ENCODE measurements at places on chromosomes 16 and 17. TPM values are rescaled to one million over a fixed set of nuclear protein-coding genes. Genes with fewer than 3 reads are reported as not detected.

MYH2 gene
- not detected for total RNA-seq

ESRP2 gene
- total RNA-seq: 4.1 TPM

IL34 gene
- total RNA-seq: 7.3 TPM

TLCD1 gene
- total RNA-seq: 0.85 TPM

C16orf54 gene
- total RNA-seq: not detected

G6PC1 gene
- total RNA-seq: not detected

PLA2G10 gene
- not detected for total RNA-seq

KCNAB3 gene
- 0.68 TPM for total RNA-seq

DNA sequence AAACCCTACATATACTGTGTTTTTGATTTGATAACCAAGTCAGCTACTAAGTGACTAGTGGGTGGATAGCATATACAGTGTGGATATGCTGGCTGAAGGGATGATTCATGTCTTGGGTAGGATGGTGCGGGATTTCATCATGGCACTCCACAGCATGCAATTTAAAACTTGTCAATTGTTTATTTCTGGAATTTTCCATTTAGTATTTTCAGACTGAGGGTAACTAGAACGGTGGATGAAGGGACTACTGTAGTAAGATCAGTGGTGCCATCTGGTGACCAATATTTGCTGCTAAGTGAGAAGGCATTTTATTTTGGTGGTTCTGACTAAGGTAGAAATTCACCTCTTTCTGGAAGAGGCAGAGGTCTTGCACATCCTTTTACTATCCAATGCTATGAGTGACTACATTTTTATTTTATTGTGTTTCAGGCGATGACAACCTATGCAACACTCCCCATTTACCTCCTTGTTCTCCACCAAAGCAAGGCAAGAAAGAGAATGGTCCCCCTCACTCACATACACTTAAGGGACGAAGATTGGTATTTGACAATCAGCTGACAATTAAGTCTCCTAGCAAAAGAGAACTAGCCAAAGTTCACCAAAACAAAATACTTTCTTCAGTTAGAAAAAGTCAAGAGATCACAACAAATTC, 3.1 kb downstream of the CDC6 start:
- peak; percentile 92 for DNase-seq

DNA sequence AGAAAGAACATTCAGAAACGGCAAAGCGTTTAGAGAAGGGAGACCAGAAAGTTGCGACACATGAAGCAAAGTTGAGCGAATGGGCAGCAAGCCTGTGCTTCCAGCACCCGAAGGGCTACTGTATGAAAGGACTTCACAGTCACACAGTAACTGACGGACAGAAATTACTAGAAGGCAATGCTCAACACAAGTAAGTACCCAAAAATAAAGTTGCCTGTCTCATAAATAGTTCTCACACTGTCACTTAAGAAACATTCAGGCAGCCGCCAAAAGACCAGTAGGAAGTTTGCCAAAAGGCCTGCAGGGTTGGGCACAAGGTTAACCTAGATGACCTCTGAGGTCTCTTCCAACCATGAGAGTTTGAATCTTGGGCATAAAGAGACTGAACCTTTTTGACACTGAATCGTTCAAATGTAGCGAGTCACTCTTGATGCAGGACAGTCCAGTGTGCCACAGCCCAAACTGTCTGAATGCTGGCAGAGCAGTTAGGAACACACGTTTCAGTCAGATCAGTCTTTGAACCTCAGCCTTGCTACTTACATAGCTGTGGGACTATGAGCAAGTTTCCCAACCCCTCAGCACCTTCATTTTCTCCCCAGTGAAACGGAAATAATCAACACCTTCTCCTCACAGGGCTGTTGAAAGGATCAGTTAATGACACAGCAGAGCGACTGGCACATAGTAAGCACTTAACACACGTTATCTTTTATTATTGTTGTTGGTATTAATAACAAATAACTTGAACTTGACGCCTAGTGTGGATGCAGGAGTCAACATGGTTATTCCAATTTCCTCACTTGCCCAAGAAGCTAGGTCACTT, 10.4 kb downstream of the NCBP3 start:
- DNase-seq: no peak

GRCh38 chr17:8976638-8977037, 11.1 kb upstream of the PIK3R5 start:
- DNase-seq: no peak

DNA sequence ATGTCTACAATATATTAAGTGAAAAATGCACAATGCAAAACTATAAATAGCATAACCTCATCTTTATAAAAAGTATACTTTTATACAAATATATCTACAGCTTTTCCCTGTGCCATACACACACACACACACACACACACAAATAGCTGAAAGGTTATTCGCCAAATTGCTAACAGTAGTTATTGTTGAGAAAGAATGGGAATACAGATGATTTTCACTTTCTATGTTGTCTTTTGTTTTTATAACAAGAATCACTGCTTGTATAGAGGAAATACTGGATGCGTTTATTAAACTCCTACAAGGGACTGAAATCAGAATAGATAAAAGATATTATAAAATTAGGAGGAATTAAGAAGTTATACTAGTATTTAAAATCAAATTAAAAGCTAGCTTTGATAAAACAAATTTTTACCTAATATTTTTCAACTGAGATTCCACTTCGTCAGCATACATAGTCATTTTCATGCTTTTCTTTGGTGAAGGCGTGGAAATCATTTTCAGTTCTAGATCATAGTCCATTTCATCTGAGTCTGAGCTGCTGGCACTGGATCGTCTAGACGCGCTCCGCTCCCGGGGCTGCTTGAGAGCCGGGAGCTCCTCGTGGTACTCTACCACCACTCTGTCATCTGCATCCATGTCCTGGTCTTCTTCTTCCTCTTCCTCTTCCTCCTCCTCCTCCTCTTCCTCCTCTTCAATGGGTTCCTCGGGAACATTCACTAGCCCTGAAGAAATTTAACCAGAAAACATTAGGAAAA, 17.0 kb upstream of the ITGAE start:
- DNase-seq: no peak

GRCh38 chr17:66507982-66508760, 205.8 kb downstream of the PRKCA start:
- DNase-seq: no peak

DNA sequence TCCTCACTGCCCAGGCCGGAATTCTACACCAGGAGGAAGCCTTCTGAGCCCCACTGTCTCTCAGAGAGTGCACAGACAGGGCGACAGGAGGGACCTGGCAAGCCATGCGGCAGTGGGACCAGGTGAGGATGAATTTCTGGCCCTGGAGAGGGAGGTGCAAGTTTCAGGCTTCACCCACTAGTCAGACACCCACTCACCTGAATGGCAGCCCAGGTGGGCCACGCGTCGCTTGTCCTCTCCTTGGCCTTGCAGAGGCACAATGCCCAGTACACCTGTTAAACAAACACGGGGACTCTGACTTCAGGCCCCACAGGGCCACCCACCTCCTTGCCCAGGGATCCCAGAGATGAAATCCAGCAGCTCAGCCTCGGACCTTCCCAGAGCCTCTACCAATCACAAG, 4.2 kb downstream of the CORO7 start:
- DNase-seq: no peak

GRCh38 chr16:78060295-78060694, 37.9 kb downstream of the CLEC3A start:
- no peak for DNase-seq

DNA sequence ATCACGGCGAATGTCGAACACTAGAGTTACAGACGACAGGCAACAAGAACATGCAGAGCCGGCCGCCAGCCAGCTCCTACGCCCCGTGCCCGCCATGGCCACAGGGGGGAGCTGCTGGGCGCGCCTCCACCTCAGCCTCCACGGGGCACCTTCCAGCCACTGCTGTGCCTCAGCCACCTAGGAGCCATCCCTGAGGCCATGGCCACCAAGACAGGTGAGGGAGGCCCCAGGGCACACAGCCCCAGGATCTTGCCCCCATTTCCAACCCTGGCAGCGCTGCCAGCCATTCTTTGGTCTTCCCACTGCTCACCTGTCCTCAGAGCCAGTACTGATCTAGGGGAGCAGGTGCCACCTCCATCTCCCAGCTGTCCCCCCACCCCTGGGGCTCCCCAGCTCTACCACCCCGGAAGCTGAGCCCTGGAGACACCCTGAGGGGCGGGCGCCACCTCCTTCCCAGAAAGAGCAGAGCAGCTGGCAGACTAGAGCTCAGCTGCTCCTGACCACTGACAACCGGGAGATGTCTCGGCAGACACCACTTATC, 11.8 kb downstream of the GNPTG start:
- peak; percentile 75 for DNase-seq
